ENCODE measurements at places on chromosomes 4 and X.

DNA sequence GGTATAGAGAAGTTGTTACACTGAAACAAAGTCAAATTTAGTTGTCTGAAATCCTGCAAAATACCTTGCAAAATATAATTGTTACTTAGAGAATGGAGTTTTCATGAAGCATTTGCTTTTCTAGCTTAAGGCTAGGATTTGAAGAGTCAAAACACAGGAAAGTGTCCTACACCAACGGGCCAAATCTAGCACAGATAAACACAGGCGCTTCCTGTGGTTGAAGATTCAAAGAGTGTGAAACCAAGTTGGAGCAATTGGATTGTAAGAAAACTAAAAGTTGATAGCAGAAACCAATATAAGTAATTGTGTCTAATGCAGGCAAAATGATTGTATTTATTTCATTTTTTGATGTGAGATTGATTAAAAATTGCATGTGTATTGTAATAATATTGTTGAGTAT is 2002.5 kb upstream of the TENM3 start:
- DNase-seq: no peak

- DNase-seq: no peak
Observed at GRCh38 chr4:40586729-40587128, 42.9 kb downstream of the RBM47 start.

GRCh38 chrX:72609313-72609712 is 36.7 kb upstream of the HDAC8 start:
- DNase-seq: no peak

DNA sequence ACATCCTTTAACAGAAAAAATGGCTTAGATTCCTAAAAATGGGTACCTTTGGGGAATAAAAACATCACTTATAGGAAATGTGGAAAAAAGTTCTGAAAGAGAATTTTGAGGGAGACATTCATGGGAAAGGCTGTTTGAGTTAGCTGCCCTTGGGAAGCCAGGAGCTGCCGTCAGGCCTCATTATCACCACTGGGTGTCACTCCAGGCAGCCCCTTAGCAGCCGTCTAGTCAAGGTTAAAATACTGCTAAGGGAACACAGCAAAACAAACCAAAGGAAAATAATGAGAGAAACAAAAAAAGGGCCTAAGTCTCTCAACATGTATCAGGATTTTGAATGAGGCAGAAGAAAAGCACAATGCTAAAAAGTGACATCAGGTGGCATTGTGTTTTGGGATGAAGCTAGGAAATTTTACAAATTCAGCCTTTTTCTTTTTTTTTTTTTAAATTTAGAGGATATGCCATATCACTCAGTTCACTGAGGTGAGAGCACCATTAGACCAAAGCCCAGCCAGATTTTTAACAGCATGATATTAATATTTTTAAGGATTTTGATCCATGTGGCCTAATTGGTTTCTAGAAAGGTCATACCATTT is 235.3 kb downstream of the GPAT3 start:
- no peak for DNase-seq

DNA sequence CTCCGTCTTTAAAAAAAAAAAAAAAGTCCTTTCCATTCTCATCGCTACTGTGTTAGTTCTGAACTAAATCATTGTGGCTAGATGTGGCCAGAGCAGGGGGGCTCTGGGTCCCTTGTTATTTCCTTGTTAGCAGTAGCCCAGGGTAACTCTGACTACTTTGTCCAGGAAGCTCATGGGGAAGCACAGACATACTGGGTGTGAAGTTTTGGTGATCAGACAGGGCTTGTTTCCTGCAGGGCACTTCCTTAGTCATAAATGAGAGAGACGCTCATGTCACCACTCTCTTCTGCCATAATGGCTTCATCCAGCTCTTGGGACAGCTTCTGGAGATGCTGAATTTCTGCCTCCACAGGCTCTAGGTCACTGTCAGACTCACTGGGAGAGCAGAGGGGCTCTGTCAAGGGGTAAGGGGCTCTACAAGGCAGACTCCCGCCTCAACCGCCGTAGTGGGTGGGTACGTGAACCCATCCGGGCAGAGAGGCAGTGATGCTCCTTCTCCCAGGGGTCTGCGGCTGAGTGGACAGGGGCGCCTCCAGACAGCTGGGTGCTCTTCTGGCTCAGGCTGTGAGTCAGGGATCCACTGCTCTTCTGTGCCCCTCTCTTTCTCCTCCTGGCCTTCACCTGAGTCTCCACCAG is 12.9 kb downstream of the STIM2 start:
- no peak for DNase-seq

DNA sequence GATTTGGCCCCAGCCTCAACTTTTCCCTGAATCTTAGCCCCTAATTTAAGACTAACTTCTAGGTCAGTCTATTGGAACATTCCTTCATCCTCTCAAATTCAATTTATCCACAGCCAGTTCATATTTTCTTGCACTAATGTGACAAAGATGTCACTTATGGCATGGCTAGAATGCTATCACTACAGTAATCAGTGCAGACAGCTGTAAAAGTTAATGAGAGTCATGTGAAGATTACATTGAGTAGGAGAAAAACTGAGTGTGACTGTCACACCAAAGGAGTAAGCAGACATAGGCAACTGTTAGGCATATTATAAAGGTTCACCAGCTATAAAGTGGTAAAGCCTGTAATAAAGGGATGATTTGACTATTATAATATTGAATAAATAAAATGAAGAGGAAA is 42.6 kb downstream of the GABRG1 start:
- DNase-seq: no peak

DNA sequence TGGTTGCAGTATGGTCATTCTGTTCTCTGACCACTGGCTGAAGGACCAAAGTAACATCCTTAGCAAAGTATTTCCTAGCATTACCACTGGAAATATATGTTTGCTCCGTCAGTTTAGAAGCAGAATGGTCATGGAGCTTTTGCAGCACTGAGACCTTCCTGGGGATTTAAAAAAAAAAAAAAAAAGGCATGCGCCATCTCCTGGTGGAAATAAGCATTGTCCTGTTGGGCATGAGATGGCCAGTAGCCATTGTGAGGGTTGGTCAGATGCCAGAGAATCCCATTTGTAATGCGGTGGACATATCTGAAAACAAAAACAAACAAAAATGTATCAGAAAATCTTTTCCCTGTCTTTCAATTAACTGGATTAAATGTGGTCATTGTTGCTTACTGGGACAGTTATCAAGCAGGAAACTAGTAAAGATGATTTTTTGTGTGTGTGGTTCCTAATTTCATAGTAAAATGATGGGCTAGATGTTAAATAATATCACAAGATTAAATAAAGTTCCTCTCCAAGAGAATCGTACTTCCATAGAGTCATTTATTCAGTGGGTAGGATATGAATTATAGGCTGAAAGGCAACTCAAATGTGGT is 139.6 kb downstream of the SOWAHB start:
- DNase-seq: peak; percentile 38

- no peak for DNase-seq
Observed at GRCh38 chrX:52277666-52278065, 91.2 kb upstream of the XAGE2 start.

DNA sequence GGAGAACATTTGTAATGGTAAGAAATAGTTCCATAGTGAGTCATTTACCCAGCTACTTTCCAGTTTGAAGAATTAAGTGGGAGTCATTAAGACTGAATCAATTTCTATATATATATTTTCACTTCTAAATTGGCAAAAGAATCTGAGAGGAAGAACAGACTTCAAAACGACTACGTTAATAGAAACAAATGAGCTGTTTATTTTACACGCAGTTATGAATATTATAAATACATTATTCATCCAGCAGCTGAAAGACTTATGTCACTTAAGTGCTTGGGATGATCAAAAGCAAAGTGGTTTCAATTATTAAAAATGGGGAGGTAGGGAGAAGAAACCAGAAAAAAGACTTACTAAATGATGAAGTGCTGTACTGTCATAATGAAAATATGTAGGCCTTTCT is 260.5 kb upstream of the DDX53 start:
- no peak for DNase-seq

DNA sequence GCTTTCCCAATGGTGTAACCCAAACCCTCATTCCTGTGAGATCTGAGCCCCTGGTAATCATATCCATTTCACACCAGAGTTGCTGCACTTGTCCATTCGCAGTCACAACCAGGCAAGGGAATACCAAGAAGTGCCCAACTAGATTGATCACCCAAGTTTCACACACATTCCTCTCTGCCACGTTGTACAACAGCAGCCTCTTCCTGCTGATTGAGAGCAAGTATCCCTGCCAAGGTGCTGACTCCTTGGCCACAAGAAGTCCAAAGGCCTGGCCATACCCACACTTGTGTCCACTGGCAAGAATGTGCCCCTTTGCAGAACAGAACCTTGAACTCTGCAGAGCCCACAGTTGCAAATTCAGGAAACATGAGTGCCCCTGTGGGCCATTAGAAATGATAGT is 6.5 kb upstream of the ACOT9 start:
- DNase-seq: no peak

- DNase-seq: peak; percentile 26
Observed at GRCh38 chr4:7498446-7499200, 63.9 kb upstream of the PSAPL1 start.

DNA sequence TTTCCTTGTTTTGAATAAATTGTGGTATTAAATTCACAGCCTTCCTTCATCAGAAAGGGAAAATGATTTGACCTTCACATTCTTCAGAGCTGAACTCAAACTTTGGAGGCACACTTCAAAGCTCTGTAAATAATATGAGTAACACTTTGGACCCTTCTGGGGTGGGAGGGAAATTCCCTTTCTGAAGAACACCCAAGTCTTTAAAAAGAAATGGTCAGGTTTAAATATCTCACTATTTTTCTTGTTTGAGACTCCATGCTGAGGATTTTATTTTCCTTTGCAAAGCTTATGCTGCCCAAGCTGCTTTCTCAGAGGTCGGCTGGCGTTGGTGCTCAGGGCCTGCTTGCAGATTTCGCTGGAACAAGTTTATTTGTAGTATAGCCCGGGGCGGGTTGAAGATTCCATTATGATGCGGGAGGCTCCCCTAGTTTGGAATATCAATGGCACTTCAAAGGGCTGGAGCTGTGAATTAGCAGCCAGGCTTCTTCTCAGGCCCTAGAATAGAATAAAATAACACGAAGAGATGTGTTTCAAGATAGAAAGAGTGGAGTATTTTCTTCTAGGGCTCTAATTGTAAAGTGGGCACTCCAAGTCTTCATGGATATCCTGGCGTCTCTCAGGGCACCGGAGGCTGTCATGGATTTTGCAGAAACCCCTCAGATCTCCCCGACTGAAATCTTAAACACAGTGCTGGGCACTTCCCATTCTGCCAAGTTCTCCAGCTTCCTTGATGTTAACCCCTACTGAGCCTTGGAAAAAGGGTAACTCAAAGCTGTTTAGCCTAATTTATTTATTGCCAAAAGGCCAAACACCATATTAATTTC is 315.6 kb downstream of the GPAT3 start:
- DNase-seq: no peak

DNA sequence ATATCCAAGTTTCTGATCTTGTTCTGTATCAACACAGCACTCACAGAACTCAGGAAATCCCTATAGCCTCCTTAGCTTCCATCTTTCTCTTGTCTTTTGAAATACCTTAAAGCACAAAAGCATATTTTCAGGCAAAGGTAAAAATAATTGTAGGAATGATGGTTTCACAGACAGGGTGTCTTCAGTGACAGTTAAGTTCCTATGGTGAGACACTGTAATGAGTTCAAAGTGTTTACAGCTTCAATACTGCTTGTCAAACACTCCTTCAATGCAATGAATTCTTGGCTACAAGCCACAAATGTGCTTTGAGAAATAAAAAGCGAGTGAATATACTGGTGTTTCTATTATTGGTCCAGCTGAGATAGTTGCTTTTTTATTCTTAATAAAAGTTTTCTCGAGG is 466.0 kb downstream of the DMD start:
- DNase-seq: no peak

DNA sequence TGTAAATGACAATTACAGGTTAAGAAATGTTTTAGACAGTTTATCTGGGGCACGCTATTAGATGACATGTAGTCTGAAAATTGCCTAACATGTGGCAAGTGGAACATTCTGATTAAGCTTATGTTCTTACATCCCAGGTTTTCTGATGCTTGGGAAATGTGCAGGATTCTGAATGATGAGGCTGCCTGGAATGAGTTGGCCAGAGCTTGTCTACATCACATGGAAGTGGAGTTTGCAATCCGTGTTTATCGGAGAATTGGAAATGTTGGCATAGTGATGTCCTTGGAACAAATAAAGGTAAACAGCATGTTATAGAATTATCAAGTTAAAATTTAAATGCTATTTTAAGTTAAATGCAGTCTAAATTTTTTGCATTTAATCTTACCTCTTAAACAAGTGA is 49.3 kb downstream of the WDR19 start:
- DNase-seq: no peak

DNA sequence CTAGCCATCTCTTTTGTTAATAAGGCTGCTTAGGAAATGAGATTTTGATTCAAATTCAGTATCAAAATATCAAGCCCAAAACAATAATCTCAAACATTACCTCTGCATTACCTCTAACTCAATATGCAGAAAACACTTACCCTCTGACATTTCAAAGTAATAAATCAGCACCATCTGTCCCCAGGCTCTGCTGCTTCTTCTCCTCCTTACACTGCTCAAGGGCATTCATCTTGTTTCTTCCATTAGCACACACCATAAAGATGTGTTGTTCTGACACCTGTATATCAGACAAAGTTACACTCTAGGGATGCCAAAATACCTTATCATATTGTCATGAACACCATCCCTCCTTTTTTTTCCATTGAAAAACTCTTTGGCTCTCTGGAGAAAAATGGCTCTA is 1630.3 kb downstream of the RPA4 start:
- DNase-seq: no peak

- DNase-seq: no peak
Observed at GRCh38 chrX:54640736-54641135, 110.7 kb downstream of the GNL3L start.

DNA sequence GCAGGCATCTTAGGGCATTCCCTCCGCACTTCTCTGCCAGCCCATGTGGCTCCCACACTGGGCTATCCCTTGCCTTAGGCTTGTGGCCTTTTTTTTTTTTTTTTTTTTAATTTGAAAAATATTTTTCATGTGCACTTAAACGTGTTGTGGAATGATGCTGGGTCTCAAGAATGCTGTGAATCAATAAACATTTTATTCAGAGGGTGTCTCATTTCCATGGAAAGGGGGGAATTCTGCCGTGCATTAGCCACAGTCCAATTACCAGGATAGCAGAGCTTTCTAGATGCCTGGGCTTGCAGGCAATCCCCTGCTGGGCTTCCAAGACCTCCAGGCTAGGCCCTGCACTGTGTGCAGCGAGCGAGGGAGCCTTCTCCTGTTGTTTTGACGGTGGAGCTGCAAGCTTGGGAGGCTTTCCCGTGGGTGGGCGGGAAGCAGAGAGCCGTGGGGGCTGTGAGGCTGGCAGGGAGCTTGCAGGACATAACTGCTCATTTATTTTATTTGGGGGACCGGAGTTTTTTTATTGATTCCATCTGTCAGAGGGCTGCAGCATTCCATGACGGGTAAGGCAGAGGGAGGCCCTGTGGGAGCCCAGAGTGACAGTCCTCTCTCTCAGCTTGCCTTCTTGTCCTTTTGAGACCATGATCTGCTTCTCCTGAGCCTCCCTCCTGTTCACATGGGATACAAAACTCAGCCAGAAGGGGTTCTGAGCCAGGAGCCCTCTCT is 2.6 kb upstream of the CPZ start:
- no peak for DNase-seq

Measured in NCI-H1092 treated with DMSO at 0.1 percent for 48 hours (cell line).